ENCODE measurements at places on chromosomes 12 and 14. TPM values are rescaled to one million over a fixed set of nuclear protein-coding genes. Genes with fewer than 3 reads are reported as not detected.
A peak's percentile ranks its signal among the peaks of the same experiment; 100 is the strongest.

GRCh38 chr14:52873694-52874093 lies 77.2 kb downstream of the FERMT2 start:
- H3K27me3 ChIP-seq, result no peaks in the 10 kb centered on the region
- no peak overlapping the region for H3K4me3 ChIP-seq
- peak; percentile 89 for DNase-seq
- H3K27ac ChIP-seq, result no peak overlapping the region
- peaks cover 19% of the 10 kb centered on the region for H3K4me1 ChIP-seq

Gene CFAP251
- 4.4 TPM for polyA plus RNA-seq

Gene ENDOU
- polyA plus RNA-seq, result 0.09 TPM

DNA sequence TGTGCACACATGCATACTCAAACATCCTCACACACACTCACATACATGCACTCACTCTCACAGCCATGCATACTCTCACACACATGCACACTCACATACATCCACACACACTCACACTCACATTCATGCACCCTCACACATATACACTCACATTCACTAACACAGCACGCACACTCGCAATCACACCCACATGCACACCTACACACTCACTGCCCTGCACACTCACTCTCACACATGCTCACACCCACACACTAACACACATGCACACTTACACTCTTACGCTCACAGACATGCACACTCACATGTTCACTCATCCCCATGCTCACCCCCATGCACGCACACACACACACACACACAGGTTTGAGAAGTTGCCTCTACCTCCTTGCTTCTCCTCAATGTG lies 63.2 kb upstream of the SFSWAP start:
- no peaks in the 10 kb centered on the region for H3K4me1 ChIP-seq
- no peaks in the 10 kb centered on the region for H3K36me3 ChIP-seq
- no peak overlapping the region for H3K27ac ChIP-seq

DNA sequence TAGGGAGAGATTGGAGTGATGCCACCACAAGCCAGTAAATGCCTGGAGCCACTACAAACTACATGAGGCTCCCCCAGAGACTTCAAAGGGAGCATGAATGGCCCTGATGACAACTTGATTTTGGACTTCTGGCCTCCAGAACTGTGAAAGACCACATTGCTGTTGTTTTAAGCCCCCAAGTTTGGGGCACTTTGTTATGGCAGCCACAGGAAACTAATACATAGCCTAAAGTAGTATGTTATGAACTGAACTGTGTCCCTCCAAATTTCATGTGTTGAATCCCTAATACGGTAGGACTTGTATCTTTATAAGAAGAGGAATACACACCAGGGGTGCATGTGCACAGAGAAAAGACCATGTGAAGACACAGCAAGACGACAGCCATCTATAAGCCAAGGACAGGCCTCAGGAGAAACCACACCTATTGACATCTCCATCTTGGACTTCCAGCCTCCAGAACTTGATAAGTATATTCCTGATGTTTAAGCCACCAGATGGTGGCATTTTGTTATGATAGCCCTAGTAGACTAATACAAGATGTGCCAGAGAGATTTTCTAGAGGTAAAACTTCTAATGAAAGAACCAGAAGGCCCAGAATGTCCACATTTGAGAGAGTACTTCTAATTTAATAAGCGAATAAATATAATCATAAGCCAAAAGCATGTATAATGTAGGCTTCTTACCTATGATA lies 127.1 kb upstream of the BMP4 start:
- no peak for DNase-seq
- peaks cover 4% of the 10 kb centered on the region for H3K4me1 ChIP-seq
- no peak overlapping the region for H3K27ac ChIP-seq
- no peaks in the 10 kb centered on the region for H3K36me3 ChIP-seq

Gene TMED8
- polyA plus RNA-seq, result 7.0 TPM
